NCI-H2081 (cell line): ENCODE measurements at places on chromosomes 6 and 20.

DNA sequence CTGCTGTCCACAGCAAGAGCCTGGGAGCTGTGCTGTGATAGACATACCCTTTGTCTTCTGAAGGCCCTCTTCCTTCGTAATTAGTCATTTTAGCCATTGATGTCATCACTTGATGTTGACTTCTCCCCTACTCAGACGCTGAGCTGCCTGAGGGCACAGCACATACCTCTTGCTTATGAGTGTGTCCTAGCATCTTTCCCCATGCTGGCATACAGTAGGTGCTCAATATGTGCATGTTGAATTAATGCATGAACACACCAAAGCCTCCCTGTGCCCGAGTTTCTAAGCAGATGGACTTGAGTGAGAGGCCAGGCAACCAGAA, 35.8 kb upstream of the FAM83D start:
- DNase-seq: no peak

DNA sequence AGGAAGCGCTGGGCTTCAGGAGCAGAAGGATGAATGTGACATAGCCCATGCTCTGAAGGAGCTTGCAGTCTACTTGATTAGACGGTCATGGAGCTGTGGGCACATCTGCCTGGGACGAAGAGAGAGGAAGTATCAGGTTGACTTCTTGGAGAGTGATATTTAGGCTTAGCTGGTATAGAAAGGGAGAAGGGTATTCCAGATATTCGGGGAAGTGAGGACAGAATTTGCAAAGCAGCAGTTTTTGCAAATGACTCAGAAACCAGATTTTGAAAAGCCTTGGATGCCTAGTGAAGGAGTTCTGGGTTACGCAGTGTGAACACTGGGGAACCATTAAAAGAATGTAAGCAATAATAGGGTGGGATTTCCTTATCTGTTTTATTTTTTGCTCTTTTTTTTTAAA, 60.7 kb downstream of the EYA4 start:
- DNase-seq: no peak

GRCh38 chr6:163897030-163897429, 482.5 kb downstream of the QKI start:
- DNase-seq: no peak

- DNase-seq: peak; percentile 78
These were observed 32.3 kb downstream of the NCR2 start for GRCh38 chr6:41367700-41368099.

DNA sequence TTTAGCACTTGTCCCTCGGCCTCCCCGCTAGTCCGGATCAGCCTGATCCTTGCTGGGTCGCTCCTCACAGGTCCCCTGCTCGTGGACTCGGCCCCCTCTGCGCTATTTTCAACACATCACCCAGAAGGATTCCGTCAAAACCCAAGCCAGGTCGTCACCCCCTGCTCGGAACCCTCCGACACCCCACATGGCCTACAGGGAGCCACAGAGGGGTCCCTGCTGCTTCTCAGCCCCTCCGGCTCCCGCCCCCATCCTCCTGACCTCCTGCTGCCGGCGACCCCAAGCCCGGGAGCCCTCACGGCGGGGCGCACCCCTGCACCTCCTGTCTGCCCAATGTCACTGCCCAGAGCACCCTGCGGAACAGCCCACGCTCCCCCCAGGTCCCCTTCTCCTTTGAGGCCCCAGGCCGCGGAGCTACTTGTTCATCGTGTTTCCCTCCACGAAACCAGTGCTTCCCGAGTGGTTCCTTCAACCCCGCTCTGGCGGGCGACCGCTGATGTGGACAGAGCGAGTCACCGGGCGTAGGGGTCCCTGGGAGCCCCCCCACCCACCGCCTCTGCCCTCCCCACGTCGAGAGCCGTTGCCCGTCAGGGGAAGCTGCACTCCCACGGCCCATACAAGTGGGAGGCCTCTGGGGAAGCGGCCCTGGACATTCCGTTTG, 638 bp upstream of the MYL9 start:
- no peak for DNase-seq

DNA sequence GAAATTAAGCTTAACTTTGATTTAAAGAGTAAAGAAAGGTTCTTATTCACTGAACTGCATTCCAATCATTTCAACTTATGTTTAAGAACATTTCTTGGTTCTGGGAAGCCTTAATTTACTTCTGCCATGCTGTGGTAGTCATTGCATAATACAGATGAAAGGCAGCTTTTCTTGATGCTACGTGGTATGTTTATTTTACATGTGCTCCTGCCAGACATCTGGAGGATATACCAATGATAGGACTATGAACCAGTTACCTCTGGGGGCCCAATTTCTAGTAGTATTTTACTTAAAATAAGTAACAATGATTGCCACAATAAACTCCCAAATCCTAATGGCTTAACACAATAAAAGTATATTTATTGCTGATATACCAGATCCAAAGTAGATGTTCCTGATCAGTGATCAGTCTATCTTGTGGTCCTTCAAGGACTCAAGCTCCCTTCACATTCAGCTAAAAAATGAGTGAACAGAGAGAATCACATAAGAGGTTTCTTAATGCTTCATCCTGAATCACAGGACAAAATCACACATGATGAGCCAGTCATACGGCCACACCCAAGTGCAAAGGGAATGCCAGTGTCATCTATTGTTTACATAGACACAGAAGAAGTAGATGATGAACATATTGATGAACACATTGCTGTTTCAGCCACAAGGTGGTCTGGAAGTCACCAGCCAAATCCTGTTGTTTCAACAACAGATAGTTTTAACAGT, 56.5 kb upstream of the CCN2 start:
- DNase-seq: no peak

DNA sequence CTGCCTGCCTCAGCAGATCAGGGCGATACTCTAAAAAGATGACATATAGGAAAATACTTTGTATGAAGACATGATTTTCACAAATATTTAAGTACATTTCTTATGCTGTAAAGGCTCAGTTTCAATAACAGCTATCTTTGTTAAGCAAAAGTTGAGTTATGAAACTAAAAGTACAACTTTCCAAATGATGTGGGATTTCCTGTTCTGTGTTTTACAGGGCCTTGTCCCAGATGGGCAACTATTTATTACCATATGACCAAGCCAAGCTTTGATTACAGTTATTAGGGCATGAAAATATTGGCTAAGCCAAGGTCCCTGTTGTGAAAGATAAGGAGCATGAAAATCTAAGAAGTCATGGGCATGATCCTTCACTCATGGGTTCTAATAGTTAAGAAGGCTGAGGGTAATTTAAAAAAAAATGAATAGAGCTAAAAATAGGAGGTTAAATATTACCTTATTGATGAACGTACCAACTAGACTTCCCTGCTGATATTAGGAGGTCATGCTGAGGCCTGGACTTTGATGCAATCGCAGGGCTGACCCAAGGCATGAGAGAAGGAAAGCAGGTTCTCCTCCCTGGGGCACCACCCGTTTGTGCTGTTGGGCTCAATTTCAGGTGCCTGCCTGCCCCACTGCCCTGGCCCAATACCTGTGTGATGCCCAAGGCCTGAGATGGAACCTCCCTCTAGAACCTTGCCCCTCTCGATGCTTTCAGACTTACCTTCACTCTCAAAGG, 294.4 kb upstream of the PRDM1 start:
- DNase-seq: no peak

DNA sequence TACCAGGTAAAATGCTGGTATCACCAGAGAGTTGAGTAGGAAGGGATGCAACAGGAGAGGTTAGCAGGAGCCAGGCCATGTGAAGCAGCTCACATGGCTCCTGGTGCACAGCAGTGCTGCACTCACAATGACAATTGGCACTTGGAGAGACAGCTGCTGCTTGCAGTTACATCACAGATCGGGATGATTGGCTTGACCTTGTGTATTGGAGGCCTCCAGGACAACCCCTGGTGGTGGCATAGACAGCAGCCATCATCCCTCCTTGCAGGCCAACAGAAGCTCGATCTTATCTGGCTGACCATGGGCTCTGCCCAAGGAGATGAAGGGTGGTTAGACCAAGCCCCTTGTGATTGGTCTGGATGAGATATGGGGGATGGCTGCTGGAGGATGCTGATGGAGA, 73.0 kb downstream of the EYA2 start:
- no peak for DNase-seq

GRCh38 chr6:53898026-53898795, 103.4 kb downstream of the LRRC1 start:
- DNase-seq: no peak

DNA sequence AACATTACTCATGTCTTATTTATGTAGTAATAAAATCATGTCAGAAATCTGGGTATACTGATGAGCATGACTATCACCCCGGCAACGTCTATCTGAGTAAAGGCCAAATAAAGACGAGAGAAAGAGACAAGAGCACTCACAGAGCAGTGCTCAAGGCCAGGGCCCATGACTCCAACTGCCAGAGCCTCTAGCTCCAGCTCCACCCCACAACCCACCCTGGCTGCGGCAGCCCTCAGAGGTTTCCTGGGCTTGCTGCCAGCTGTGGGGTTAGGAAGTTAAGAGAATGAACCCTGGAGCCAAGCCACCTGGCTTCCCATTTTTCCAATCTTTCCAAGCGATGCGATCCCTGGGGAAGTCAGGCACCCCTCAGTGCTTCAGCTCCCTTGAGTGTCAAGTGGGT, 92.0 kb upstream of the PAX1 start:
- DNase-seq: peak; percentile 87

- DNase-seq: no peak
These were observed 158.7 kb upstream of the SLC22A16 start for GRCh38 chr6:110635096-110635495.

DNA sequence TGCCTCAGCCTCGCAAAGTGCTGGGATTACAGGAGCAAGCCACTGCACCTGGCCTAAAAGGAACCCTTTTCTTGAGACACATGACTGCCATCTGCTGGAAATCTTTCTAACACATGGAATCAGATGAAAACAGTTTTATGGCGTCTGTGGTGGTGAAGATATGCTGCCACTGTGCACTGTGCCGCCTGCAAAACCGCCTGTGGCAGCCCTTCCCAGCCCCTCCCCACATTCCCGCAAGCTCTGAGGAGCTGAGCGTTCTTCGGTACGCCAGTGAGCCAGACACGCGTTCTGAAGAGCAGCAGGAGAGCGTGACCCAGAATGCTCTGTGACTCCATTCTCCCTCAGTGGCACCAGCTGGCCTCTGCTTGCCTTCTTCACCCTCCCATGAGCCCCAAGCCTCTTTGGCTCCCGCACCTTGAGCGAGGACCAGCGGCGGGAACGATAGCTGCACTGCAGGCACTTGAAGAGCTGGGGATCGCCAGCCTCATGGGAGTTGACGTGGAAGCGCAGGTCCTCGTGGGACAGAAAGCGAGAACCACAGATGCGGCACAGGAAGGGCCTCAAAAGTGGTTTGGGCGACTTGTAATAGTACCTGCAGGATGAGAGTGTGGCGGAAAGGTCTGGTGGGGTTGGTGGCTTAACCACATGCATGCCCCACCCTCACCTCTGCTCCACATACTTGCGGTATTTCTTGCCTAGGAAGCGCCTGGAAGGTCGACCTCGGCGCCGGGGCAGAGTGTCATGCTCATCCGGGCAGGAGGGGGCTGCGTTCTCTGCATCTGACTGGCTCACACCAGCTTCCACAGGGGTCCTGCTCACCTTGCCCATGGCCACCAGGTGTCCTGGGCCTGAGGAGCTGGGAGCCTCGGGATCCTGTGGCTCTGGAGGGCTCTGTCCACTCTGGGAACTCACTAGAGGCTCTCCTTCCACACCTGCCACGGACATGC, 8.7 kb downstream of the ZNF335 start:
- peak; percentile 63 for DNase-seq

DNA sequence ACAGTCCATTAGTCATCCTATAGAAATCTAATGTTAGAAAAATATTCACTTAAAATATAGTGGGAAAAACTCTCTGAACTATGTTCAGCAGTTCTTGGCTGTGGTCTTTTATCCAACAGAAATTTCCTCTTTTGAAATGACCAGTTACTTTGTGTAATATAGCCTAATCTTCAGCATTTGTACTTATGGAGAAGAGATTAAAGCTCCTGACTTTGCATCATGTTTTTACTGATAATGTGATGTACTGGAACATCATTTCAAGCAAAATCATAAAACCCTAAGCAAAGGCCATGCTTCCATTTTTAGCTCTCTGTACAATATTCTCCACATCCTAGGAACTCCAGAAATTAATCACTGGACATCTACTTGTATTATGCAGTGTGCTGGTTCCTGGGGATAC, 430.8 kb upstream of the RUNX2 start:
- DNase-seq: no peak

DNA sequence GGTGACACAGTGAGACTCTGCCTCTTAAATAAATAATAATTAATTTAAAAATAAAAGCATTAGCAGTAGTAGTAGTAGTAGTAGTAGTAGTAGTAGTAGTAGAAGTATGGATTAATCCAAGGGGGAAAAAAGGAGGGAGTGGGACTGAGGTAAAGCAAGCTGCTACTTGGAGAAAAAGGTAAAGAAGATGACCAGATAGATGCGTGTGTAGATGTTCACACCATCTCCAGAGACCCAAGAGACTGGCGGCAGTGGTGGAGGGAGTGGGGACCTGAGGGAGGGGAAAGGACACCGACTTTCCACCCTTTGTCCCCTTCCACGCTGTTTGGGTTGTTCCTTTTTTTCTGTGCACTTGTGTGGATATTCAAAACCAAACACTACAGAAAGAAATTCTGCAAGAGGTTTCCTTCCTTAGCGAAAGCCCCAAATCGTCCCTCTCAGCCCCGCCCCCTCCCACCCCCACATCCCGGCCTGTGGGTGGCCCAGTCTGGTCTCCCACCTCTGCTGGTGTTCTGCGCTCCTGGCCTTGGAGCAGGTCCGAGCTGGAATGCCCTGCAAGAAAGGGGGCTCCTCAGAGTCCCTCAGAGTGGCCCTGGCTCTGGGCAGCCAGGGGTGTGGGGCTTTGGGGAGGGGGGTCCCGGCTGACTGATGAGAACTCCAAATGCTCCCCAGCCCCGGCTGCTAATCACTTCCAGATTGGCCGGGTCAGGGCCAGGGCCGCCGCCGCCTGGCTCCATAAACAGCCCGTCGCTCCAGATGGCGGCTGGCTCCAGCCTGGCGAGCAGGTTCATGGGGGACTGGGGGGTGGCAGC, 60.2 kb downstream of the UBE2V1 start:
- DNase-seq: no peak

DNA sequence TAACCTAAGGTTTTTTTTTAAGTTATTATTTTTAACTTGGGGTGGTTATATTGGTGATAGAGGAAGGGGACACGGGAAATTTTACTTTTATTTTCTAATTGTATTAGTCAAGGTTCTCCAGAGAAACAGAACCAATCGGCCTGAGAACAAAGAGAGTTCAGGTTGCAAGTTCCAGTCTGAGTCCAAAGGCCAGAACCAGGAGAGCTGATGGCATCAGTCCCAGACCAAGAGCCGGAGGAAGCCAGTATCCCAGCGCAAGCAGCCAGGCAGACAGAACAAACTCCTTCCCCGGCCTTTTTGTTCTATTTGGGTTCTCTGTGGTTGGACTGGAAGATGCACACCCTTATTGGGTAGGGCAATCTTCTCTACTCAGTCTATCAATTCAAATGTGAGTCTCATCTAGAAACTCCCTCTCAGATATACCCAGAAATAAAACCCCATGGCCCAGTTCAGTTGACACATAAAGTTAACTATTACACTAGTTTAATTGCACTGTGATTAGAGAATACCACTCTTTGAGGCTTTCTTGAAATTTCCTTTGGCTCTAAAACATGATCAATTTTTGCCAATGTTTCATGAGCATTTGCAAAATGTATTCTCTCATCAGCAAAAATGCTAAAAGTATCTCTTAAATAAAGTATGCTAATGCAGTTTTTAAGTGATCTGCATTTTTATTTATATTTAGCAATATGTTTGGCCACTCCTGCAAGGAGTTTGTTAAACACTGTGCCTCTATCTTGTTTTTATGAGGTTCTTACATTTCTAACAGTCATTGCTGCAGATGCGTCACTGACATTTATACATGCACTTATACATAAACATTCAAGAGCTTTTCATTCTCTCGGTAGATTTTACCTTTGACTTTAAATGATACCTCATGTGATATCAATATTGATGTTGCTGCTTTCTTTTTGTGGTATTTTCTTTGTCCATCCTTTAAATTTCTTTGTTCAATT, 103.2 kb upstream of the SSTR4 start:
- no peak for DNase-seq
